Right renal pelvis (tissue), 4 donors: ENCODE measurements at places on chromosomes 2 and 18. TPM values are rescaled to one million over a fixed set of nuclear protein-coding genes. Genes with fewer than 3 reads are reported as not detected.
A peak's percentile ranks its signal among the peaks of the same experiment; 100 is the strongest.

- no peak for DNase-seq
Measured at GRCh38 chr2:237358721-237359517, 55.0 kb downstream of the COL6A3 start.

Gene CNDP1
- 0.73 TPM for polyA plus RNA-seq

DNA sequence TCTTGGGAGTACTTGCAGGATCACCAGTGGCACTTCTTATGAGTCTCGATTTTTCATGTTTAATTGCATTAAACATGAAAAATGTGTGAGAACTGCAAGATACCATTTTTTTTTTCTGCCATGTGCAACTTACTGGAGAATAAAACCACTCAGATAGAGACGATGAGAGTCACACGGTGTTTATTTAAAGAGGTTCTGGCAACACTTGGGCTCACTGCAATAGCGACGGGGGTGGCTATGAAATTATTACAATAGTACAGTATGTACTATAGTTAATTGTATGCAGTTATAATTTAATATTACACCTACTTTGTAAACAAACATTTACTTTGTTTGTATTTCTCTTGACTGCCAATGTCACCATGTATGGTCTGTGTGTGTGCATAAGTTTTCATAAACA is 479.8 kb downstream of the NUP35 start:
- DNase-seq: no peak

GRCh38 chr18:48859311-48860268 is 91.2 kb downstream of the SMAD7 start:
- peak; percentile 70 for DNase-seq

DNA sequence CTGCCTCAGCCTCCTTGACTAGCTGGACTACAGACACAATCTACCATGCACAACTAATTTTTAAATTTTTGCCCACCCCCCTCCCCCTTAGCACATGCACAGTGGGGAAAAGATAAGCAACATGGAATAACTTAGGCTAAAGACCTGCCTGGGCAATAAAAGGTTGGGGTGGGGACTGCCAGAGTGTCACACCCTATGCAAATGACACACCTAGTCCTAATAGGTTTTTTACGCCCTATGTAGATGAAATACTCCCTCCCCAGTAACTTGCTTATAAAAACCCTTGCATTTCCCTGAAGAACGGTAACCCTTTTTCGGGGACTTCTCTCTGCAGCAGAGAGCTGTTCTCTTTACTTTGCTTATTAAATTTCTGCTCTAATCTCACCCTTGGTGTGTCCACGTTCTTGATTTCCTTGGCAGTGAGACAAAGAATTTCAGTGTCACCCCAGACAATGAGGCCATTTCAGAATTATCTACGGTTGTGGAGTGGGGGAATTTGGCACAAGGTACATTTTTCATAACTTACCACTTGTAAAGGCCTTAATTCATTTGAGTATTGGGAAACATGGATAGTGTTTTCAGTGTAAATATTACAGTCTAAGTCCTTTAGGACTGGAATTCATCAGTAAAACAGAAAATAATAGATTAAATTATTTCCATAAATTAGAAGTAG is 109.2 kb downstream of the NOL4 start:
- no peak for DNase-seq

- DNase-seq: no peak
Measured at GRCh38 chr2:105990624-105991023, 203.5 kb downstream of the UXS1 start.

DNA sequence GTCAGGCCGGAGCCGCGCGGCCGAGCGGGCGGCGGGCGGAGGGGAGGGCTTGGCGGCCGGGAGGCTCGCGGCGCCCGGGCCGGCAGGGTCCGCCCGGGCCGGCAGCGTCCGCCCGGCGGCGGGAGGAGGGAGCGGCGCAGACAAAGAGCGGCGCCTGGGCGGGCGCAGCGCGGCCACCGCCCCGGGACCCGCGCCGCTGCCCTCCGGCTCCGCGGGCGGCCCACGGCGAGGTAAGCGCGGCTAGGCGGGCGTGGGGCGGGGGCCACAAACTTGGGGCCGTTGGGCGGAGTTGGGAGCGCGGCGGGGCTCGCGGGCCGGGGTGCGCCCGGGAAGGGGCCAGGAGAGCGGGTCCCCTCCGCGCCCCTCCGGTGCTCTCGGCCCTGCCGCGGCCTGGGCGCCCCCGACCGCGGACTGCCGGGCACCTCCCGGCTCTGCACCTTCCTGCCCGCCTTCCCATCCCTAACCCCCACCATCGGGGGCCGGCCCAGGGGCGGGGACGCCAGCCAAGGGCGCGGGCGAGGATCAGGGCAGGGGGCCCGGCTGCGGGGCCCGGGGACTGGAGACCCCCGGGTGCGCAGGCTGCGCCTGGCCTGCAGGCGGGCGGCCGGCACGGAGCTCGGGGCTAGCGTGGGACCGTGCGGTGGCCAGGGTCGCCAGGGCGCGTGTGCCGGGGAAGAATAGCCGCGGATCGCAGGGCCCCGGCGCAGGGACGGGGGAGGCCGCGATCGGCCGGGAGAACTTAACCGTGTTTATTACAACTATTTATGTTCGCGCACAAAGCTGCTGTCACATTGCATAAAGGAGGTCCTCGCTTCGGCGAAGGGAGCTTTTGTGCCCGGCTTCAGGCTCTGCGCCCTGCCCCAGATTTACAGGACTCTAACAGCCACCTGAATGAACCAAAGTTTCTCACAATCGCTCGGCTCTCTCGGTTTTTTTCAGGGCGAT is at the start of gene NCK2:
Gene NCK2 (plus strand): TSS at position 4 of the 945 bp plus-strand sequence. CDS start 110,152 bp downstream, outside the sequence.
- DNase-seq: no peak

DNA sequence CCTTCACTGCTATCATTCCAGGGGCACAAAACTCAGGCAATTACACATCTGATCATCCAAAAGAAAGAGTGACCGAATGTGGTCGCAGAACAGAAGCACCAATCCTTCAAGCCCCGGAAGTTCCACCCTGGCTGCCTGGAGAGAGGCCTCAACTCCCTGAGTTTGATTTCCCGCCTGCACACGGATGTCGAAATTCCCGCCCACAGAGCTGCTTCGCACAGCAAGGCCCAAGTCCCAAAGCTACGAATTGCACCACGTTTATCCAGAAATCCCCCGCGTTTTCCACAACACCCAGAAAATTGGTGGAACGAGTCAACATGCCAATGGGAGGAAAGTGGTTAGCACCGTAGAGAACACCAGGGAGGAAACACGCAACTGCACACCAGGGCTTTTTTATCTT is 445.4 kb downstream of the EIPR1 start:
- no peak for DNase-seq

DNA sequence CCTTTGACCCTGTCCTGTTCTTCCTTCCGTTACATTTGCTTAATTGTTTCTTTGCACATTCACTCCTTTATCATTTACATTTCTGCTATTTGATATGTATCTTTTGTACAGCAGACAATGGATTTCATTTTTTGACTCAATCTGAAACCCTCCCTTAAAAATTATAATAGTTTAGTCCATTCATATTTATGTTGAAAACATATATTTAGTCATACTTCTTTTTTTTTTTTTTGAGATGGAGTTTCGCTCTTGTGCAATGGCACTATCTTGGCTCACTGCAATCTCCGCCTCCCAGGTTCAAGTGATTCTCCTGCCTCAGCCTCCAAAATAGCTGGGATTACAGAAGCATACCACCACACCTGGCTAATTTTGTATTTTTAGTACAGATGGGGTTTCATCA is 95.3 kb upstream of the TGFA start:
- DNase-seq: no peak

Gene INHBB
- polyA plus RNA-seq: not detected

DNA sequence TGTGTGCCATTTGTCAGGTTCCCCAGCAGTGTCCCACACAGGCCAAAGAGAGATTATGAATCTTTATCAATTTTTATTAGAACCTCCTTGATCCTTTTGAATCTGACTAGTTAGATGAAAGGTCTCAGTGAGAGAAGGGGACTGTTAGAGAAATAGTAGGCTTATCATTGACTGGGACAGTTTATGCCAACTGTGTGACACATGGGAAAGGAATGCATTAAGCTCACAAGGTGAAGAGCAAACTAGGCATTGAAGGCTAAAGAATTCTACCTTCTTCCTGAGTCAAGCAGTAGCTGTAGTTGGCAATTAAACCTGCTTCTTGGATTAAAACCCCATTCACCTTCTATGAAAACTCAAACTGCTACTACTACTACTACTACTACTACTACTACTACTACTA is 389.6 kb upstream of the CDH19 start:
- no peak for DNase-seq

GRCh38 chr2:239777219-239777618 is 247.9 kb downstream of the NDUFA10 start:
- DNase-seq: no peak

Gene GBX2
- 0.24 TPM for polyA plus RNA-seq

Gene ELAC1
- polyA plus RNA-seq: 18.2 TPM

GRCh38 chr2:29834624-29835023 is 86.8 kb downstream of the ALK start:
- no peak for DNase-seq

DNA sequence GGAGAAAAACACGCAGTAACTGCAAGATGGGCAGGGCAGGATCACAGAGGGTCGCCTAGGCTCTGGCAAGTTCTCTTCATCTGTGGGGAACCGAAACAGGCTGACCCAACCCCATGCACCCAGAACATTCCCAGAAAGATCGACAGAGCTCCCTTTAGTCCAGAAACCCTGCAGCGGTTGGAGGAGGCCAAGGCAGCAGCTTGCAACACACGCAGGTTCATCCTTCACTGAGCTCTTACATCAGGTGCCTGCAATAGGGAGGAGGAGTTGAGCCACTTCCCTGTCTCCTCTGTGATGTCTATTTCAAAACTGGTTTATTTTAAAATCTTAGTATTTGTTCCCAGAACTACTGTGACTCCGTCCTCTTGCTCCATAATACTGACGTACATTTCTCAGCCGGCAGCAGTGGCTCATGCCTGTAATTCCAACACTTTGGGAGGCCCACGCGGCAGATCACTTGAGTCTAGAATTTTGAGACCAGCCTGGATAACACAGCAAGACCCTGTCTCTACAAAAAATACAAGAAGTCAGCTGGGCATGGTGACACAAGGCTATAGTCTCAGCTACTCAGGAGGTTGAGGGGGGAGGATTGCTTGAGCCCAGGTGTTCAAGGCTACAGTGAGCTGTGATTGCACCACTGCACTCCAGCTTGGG is 11.5 kb upstream of the SLC11A1 start:
- no peak for DNase-seq

- no peak for DNase-seq
Measured at GRCh38 chr2:144801766-144802165, 281.8 kb upstream of the ZEB2 start.

Gene LRRTM4
- 1.2 TPM for polyA plus RNA-seq

DNA sequence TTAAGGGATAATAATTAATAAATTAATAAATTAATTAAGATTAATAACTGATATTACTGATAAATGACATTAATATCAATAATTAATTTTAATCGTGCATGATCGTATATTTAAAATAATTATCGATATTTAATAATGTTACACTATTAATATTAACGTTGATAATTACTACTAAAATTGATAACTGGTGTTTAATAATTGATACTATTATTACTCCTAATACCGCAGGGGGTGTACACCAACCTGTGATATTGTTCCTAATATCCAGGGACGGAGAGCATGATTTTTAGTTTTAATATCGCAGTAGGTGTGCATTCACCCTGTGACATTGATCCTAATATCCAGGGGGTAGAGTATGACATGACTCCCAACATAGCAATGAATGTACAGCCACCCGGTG is 1930.8 kb downstream of the SUCLG1 start:
- DNase-seq: no peak

- DNase-seq: no peak
Measured at GRCh38 chr2:146388757-146389156, 1456.1 kb upstream of the ACVR2A start.

GRCh38 chr2:205403244-205403825 is 279.0 kb upstream of the NRP2 start:
- no peak for DNase-seq

DNA sequence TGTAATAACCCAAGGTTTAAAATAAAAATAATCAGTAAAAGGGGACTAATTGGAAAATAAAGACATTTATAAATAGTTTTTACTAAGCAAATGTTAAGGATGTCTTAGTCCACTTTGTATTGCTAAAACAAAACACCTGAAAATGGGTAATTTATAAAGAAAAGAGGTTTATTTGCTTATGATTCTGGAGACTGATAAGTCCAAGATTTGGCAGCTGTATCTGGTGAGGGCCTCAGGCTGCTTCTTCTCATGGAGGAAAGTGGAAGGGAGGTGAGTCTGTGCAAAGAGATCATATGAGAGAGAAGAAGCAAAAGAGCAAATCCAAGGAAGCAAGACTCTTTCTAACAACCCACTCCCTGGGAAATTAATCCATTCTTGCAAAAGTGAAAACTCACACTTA is 299.5 kb downstream of the DSC3 start:
- no peak for DNase-seq

Gene PROKR1
- 0.22 TPM for polyA plus RNA-seq

GRCh38 chr2:180443888-180444287 is 436.8 kb upstream of the CWC22 start:
- no peak for DNase-seq

- no peak for DNase-seq
Measured at GRCh38 chr2:235690809-235691450, 197.1 kb downstream of the AGAP1 start.

GRCh38 chr18:40863801-40864200 is 1091.2 kb upstream of the PIK3C3 start:
- no peak for DNase-seq

- no peak for DNase-seq
Measured at GRCh38 chr2:66456183-66457041, 21.5 kb downstream of the MEIS1 start.

DNA sequence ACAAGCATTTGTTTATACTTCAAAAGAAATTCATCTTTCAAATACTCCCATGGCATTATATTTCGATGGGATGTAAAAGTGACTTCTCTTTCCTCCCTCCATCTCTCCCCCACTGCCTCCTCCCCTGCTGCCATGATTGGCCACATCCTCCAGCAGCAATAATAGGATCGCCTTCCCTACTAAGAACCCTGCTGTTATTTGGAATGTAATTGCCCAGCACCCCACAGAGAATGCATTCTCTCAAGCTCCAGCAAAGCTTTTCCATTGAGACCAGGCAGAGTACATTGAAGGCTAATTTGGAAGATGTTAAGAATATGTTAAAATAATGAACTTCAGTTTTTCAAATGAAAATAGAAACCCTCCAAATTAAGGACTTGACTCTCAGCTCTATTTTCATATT is 375.4 kb upstream of the ACVR2A start:
- no peak for DNase-seq

DNA sequence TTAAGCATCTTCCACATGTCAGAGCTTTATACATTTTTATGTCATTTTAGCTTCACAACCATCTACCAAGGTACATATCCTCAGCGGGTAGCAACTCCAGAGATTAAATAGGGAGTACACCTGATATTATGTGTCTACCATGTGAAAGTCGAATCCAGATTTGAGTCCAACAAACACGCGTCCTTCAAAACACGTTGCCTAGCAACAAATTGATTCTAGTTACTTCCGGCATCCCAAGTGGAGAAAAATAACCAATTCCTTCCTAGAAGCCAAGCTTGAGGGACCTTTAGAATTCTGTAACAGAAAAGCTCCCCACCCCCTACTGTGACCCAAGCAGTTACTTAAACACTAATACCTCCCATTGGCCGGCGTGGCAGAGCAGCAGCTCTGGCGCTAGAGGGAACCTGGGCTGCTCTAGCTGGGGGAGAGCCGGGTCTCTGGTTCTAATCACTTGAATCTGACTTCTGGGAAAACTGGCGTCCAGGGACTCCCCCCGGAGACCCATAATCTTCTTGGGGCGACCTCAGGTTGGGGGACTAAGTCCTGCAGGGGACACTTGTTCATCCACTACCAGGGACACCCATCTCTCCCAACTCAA is at the start of gene ERICH2:
Gene ERICH2 (plus strand): TSS at position 371 of the 598 bp plus-strand sequence. CDS start 304 bp downstream, outside the sequence.
- peak; percentile 46 for DNase-seq

Gene SCN9A
- 2.7 TPM for polyA plus RNA-seq

Gene GCG
- polyA plus RNA-seq: not detected
